ENCODE measurements at places on chromosomes 16 and 17.

DNA sequence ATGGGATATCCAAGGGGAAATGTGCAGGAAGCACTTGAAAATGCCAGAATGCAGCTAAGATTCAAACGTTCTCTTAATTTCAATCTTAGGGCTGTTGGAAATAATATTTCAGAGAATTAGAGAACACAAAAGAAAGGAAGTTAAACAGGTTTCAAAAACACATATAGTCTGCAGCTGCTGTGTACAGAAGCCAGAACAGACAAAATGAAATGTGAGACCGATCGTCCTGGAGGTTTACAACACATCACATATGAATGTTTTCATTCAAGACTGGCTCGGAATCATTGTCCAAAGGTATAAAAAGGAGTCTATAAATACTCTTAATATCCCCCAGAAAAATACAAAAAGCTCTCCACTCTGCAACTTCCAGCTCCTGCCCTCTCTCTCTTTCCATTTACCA, 14.3 kb downstream of the CYTH1 start:
- DNase-seq = no peak

DNA sequence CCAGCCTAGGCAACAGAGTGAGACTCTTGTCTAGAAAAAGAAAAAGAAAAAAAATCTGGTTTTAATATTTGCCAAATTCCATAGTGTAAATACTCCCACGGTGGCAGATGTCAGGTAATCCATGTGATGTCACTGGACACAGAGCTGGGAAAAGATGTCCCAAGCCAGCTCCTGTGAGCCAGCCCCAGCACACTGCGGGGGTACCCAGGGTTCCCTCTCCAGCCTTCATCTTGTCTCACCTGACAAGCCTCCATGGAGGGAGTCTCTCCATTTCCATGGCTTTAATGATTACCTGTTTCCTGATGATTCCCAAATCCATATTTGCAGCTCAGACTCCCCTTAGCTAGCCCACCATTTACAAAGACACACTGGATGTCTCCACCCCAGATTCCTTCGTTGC, 4.6 kb downstream of the CD300LB start:
- no peak for DNase-seq

- no peak for DNase-seq
These were observed 186.4 kb downstream of the BCAS3 start for GRCh38 chr17:60863892-60864707.

DNA sequence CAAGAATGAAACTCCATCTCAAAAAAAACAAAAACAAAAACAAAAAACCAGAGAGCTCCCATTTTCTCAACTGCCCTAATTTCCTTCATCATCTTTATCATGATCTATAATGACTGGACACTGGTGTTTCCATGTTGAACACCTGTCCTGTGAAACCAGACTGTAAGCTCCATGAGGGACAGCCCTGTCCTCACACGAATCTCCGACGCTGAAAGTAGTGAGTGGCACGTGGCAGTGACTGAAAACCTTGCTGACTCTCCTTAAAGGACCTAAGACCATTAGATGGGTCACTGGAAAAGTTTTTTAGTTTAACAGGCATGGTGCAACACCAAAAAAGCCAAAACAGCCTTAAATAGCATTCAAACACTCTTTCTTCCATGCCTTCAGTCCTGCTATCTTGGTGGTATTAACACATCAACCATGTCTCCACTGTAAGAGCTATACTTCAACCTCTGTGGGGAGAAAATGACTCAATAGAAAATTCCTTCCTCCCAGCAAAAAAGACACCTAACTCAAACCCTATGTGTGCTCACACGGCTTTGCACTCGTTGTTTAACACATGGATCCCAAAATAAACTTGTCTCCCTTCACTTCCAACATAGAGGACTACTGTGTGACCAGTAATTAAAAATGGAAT, 8.3 kb downstream of the AXIN2 start:
- no peak for DNase-seq

DNA sequence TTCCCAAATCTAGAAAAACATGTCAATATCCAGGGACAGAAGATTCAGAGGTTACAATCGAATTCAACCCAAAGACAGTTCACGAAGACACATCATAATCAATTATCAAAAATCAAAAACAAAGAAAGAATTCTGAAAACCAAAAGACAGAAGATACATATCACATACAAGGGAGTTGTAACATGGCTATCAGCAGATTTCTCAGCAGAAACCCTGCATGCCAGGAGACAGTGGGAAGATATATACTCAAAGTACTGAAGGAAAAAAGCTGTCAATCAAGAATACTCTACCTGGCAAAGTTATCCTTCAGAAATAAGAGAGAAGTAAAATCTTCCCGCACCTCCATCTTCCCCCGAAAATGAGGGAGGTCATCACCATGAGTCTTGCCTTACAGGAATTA, 258.6 kb downstream of the CEP112 start:
- no peak for DNase-seq

DNA sequence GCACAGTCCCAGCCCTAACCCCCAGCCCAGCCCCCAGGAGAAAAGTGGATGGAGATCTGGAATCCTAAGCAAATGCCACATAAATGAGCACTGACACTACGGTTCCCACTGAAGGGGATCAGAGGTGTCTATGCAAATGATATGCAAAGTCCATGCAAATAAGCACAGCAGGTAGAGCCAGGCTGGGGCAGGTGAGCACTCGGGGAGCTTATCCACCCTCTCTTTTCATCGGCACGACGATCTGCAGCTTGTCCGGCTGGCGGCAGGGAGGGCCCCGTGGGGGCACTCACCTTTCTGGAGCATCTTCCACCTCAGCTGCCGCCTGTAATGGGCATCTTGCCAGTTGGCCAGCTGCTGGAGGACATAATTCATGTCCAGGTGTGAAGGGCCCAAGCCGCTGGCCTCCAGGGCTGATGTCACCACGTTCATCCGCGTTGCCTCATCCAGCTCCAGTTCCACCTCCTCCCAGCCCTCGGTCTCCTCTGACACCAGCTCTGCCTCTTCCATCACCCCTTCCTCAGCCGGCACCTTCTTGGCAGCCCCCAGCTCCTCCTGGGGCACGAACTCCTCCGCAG, 9.9 kb downstream of the HAP1 start:
- no peak for DNase-seq

GRCh38 chr17:75808549-75808904, 23.9 kb downstream of the UNK start:
- no peak for DNase-seq

DNA sequence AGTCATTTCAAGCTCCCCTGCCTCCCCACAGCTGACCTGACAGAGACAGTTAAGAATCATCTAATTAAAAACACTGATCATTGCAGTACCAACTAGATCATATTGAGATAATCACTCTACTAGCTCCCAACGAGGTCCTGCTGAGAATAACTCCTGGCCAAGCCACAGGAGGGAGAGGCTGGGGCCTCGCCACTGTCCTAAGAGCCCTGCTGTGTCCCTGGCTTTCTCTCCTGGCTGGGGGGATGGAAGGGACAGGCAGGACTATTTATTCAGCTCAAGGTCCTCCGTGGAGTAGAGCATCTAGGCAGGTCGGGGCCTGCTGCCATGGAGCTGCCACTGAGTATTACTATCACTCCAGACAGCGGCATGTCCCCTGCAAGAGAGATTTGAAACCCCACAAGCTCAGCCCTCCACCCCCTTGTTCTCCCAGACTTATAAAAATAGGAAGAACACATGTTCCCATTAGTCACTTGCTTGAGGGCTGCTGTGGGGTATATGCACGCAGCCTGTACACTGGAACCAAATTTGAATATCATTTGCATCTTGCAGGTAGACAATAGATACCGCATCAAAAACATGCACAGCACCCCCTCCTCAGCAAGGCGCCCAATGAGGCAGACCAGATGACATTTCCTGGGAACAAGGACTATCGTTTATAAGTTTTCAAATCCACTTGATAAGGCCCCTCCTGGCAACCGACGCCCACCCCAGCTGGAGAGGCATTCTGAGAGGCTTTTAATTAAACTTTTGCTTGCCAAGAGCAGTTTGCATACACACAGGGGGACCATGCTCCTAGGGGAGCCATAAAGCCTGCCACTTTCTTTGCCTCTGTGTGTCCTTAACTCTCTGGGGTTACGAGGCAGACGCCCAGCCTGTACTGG, 385.2 kb upstream of the ZFHX3 start:
- DNase-seq = no peak

DNA sequence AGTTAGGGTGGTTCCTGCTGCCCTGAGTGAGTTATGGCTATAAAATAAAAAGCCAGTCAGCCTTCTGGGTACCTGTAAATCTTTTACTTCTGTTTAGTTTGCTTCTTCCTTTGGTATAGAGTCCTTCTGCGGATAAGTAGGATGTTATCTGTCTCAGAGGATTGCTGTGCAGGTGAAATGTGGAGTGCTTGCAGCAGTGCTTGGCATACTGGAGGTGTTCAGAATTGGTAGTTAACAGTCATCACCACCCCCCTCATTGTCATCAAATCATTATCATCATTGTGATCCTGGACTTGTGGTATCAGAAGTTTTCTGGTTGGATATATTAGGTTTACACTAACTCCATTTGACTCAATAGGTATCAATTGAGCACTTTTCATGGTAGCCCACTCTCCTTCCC, 2.6 kb downstream of the LCMT1 start:
- no peak for DNase-seq

DNA sequence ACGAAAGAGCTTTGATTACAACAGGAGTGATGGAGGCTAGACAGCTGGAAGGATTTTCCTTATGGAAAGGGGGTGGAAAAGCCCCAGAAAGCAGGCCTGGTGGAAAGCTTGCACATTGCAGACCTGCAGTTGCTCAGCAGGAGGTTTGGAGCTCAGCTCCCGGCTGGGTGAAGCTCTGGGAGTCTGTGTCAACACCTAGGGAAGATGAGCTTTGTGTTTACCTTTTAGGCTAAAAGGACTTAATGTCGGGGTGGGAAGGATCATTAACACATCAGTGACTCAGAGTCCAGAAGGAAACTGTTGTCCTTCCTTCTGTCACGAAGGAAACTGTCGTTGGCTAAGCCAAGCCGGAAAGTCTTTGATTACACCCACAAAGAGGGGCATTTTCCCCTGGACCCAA, 48.2 kb downstream of the RAP1GAP2 start:
- no peak for DNase-seq

DNA sequence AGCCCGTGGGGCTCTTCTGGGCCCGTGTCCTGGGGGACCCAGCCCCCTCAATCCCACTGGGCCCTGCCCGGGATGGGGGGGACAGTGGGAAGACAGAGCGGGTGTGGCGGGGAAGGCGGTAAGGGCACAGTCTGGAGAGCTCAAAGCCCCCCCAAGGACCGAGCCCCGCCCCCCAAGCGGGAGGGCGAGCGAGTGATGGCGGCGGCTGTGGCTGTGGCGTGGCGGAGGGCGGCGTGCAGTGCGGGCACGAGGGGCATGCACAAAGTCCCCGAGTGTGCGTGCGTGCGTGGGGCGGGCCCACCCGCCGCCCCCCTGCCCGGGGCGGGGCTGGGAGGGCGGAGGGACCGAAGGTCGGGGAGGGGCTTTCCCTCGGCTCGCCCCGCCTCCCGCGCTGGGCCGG, 3.6 kb upstream of the WDR24 start:
- DNase-seq = no peak

- DNase-seq = no peak
These were observed 7.3 kb upstream of the METRNL start for GRCh38 chr17:83071966-83072562.

- DNase-seq = peak; percentile 58
These were observed 40.3 kb upstream of the TNRC6A start for GRCh38 chr16:24689128-24689527.

GRCh38 chr16:27827765-27828164, 235.7 kb downstream of the GSG1L start:
- no peak for DNase-seq

DNA sequence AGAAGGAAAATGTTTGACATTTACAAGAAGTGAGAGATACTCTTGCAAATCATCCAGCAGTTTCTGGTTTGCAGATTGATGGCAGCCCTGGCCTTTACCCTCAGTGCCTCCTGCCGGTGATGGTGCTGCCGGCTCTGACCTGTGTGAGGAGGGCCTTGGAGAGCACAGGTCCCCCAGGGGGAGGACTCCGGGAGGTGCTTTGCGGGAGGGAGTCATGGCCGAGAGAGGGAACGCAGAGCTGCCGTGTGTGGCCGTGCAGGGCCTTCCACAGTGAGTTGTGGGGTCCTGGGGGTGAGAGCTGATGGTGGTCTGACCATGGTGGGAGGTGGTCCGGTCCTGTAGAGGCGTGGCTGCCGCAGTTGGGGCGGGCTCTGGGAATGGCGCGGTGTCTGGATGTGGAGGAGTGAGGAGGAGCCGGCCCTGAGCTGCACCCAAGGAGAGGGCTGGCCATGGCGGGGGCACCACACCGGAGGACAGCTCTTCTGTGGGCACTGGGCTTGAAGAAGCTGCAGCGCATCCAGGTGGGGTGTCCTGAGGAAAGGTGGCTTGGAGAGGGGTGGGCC, 28.0 kb upstream of the ZNF750 start:
- DNase-seq = no peak

GRCh38 chr17:79982986-79983385, 52.7 kb downstream of the TBC1D16 start:
- DNase-seq = peak; percentile 43

DNA sequence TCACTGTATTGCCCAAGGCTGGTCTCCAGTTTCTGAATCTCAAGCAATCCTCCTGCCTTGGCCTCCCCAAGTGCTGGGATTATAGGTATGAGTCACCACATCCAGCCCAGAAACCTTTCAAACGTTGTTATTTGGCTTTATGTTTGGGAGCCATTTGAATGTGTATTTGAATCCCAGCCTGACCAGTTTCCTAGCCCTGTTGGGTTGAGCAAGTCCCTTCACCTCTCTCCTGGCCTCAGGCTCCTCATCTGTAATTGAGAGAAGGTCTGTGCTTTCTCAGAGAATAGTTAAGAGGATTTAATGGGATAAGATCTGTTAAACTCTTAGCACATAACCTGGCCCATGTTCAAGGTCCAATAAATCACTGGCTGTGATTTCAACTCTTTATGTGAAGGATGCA, 385.8 kb upstream of the RBFOX1 start:
- DNase-seq = no peak

- no peak for DNase-seq
These were observed 235.3 kb downstream of the SEC14L1 start for GRCh38 chr17:77375917-77376651.

DNA sequence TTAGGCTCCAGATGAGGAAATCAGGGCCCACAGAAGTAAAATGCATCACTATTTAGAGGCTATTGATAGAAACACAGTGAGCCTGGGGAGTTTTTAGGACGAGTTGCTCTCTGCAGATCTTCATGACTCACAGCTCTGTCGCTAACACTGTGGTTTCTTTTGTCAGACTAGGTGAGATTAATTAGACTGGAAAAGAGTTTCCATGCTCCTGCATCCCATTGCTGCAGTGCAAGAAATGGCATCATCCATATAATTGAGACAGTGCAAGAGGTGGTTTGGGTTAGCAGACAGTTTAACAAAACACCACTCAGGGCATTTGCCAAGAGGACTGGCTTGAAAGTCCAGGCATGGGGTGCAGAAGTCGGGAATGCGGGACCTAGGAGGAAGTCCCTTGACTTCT, 198.8 kb upstream of the CACNG5 start:
- DNase-seq = no peak

DNA sequence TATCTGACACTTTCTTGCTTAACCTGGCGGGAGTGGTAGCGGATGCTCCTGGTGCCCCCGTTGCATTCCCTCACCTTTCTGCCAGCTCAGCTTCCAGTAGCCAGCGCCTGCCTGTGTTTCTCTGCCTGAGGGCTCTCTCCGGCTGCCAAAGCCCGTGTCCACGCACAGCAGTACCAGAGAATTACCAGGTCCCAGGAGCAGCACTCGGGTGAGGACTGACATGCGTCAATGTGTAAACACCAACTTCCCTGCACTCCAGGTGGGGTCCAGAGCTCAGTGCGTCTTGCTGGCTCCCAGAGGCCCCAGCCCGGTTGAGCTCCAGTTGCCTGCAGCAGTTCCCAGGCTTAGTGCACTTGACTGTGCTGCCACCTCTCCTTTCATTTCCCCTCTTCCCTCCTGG, 54.8 kb downstream of the CDH13 start:
- DNase-seq = no peak

GRCh38 chr16:69113216-69113615, 7.8 kb downstream of the HAS3 start:
- DNase-seq = no peak

All from ecto neural progenitor cell (in vitro differentiated cells).